ENCODE measurements at places on chromosomes 5 and 9. TPM values are rescaled to one million over a fixed set of nuclear protein-coding genes. Genes with fewer than 3 reads are reported as not detected.

FABP6 gene
- not detected for total RNA-seq

CYLC2 gene
- not detected for total RNA-seq

ZNF474 gene
- not detected for total RNA-seq

NR2F1 gene
- total RNA-seq: 55.4 TPM

WDR31 gene
- total RNA-seq: 0.99 TPM

HTR1A gene
- total RNA-seq: not detected

MLANA gene
- total RNA-seq: not detected

UNC13B gene
- total RNA-seq: 38.9 TPM

TMEFF1 gene
- 35.1 TPM for total RNA-seq

RNF208 gene
- 0.76 TPM for total RNA-seq

LURAP1L gene
- total RNA-seq: 10.8 TPM

GRXCR2 gene
- total RNA-seq: not detected

CDC20B gene
- 0.23 TPM for total RNA-seq

PLPP7 gene
- 3.3 TPM for total RNA-seq

PTTG1 gene
- 81.2 TPM for total RNA-seq

SLC6A7 gene
- total RNA-seq: not detected

PCDHGA11 gene
- total RNA-seq: 17.5 TPM

TMOD1 gene
- total RNA-seq: 5.1 TPM

BTNL3 gene
- not detected for total RNA-seq

ADAMTS2 gene
- total RNA-seq: 0.68 TPM

DRD1 gene
- total RNA-seq: not detected

PFN3 gene
- total RNA-seq: not detected

HEMGN gene
- not detected for total RNA-seq

CNTLN gene
- total RNA-seq: 3.9 TPM

WHRN gene
- total RNA-seq: 1.9 TPM

TEK gene
- total RNA-seq: 63.0 TPM

PDE6A gene
- not detected for total RNA-seq

RNF180 gene
- 4.7 TPM for total RNA-seq

PCDHGA9 gene
- 4.5 TPM for total RNA-seq

C9 gene
- 0.44 TPM for total RNA-seq

INSL6 gene
- total RNA-seq: not detected

SPATA31C1 gene
- not detected for total RNA-seq

CLINT1 gene
- 83.0 TPM for total RNA-seq

FCHO2 gene
- 16.7 TPM for total RNA-seq

ZDHHC21 gene
- total RNA-seq: 14.1 TPM

DNAH5 gene
- total RNA-seq: 2.0 TPM

GBA2 gene
- 43.3 TPM for total RNA-seq

SLC27A6 gene
- 0.29 TPM for total RNA-seq

SH3TC2 gene
- 2.5 TPM for total RNA-seq

HMCN2 gene
- not detected for total RNA-seq

RANBP6 gene
- total RNA-seq: 30.7 TPM

TAS2R1 gene
- total RNA-seq: not detected

TYRP1 gene
- not detected for total RNA-seq

IGIP gene
- total RNA-seq: 3.0 TPM

HTR4 gene
- total RNA-seq: not detected

KIF24 gene
- total RNA-seq: 1.8 TPM

SNCB gene
- 1.8 TPM for total RNA-seq

Data from glomerular endothelial cell (primary cell).